ENCODE measurements at places on chromosomes 2 and 18.
A peak's percentile ranks its signal among the peaks of the same experiment; 100 is the strongest.

- no peak for DNase-seq
These were observed 119.1 kb downstream of the LRATD1 start for GRCh38 chr2:14751581-14751980.

DNA sequence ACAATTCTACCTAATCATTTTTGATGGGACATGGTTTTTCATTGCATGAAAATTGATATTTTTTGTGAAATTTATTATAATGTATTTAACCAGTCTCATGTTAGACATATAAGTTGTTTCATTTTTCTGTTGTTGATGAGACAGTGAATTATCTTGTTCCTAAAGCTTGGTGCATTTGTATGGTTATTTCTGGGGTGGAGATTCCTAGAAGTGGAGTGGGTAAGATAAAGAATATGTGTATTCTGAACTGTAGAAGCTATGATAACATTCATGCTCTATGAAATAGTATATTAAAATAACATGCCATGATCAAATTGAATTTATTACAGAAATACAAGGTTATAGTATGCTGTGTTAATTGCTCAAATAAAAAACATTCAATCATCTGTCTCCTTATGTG lies 69.2 kb downstream of the BOLA3 start:
- no peak for DNase-seq

DNA sequence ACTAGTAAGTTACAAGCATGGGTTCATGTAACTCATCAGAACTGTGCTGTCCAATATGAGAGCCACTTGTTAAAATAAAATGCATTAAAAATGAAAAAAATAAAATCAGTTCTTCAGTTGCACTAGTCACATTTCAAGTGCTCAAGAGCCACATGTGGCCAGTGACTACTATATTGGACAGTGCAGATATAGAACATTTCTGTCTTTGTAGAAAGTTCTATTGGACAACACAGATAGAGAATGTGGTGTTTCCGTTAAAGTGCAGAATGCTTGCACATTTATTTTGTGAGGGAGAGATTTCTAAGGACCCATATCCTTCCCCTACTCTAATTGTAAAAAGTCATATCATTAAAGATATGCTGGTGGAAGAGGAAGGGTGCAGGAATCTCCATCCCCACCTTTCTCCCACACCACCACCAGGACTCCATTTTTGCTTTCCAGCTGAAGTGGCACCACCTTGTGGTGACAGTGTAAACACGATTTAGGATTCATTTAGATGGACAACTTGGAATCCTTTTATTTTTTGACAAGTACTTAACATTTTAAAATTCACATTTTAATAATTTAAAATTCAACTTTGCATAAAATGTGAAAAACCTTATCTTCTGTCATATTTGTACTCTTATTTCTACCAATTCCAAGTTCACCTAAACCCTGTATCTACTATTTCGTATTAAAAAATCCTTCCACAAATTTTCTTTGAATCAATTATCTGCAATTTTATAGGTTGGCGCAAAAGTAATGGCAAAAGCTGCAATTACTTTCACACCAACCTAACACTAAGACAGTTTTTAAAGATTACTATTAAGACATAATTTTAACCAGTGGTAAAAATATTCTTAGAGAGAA lies 9.4 kb upstream of the CD302 start:
- DNase-seq = no peak

- no peak for DNase-seq
These were observed 199.3 kb downstream of the ZNF407 start for GRCh38 chr18:74796841-74797576.

DNA sequence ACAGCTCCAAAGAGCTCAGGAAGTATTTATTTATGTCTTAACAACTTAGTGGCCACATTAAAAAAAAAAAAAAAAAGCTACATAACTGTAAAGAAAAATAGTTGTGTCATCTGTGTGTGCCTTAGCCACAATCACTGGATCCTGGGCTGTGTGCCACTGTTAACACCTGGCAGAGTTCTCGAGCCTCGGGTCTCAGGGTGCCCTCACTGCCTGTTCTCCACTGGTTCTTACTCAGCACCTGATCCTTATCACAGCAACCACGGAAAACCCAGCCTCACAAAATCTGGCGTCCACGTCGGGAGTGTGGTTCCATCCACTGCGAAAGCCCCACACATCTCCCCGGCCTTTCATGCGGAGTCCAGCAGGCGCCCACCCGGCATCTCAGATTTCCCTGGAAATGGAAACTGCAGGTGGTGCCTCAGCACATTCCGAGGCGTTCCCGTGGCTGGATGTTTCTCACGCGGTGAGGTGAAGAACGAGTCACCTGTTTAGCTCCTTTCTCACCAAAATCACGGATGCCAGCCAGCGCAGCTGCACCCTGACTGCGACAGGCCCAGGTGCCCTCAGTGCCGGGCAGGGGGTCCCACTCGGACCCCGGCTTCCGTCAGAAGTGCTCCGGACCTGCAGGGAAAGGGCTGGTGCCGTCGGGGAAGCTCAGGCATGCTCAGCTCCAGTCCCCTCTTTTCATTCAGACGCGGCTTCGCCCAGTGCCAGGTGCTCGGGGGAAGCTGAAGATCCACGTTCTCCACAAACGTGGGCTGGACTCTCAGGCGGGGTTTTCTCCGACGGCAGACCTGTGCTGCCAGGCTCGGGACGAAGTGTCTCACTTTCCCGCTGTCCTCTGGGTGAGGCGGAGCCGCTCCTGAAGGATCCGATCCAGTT lies 198.7 kb upstream of the SALL3 start:
- no peak for DNase-seq

DNA sequence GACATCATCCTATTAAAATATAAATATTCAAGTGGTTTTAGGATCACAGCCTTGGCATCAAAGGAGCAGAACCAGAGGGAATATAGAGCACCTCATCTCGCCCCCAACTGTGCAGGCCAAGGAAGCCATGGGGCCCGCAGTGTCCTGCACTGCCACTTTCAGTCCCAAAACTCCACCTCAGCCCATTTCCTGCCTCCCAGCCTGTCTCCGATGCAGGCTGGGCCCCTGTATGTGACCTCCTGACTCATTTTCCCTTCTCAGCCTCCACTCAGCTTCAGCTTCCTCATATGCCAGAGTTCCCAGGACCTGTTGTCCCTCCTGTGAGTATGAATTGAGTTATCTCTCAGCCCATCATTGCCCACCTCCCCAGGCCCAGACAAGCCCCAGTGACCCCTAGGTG lies 72.9 kb upstream of the GLI2 start:
- no peak for DNase-seq

DNA sequence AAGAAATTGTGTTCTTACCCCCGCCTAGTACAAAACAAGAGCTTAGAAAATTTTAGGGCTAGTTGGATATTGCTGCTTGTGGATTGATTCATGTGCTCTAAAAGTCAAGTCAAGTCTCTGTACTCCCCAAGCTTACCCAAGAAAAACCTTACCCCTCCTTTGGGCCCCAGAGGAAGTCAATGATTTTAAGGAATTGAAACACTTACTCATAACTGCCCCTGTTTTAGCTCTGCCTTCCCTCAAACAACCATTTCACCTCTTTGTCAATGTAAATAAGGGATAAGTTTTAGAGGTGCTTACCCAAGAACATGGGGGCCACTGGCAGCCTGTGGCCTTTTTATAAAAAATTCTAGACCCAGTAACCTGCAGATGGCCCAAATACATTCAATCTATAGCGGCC lies 136.6 kb upstream of the RMP24 start:
- no peak for DNase-seq

GRCh38 chr2:85436836-85437487 lies 18.4 kb downstream of the SH2D6 start:
- no peak for DNase-seq

- peak; percentile 33 for DNase-seq
These were observed 61.8 kb upstream of the GPR45 start for GRCh38 chr2:105179469-105180372.

DNA sequence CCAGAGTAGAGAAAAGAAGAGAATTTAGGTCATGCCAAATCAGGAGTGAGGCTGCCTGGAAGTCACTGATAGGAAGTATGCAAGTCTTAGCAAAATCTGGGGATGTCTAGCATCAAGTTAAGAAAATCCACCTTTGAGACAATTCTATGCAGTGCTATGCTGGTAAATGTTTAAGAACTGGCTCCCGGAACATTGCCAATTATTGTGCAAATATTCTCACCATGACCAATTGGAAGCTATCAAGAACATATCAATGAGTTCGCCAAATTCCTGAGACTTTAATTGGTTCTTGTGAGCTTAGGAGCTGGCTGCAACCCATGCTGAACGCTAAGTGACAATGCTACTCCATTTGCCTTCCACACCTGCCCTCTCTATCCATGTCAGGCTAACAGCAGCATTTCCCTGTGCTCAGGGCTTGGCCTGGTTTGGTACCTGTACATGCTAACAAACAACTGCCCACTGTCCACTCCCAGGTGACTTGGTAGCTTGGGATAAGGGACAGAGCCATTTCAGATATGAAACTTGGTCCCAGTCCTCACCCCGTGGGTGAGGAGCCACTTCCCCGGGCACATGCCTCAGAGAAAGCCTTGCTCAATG lies 172.9 kb upstream of the KLHL29 start:
- DNase-seq = no peak

- DNase-seq = no peak
These were observed 32.1 kb downstream of the MRPL44 start for GRCh38 chr2:223989206-223989855.

- no peak for DNase-seq
These were observed 133.5 kb downstream of the SPTBN1 start for GRCh38 chr2:54589340-54590215.

DNA sequence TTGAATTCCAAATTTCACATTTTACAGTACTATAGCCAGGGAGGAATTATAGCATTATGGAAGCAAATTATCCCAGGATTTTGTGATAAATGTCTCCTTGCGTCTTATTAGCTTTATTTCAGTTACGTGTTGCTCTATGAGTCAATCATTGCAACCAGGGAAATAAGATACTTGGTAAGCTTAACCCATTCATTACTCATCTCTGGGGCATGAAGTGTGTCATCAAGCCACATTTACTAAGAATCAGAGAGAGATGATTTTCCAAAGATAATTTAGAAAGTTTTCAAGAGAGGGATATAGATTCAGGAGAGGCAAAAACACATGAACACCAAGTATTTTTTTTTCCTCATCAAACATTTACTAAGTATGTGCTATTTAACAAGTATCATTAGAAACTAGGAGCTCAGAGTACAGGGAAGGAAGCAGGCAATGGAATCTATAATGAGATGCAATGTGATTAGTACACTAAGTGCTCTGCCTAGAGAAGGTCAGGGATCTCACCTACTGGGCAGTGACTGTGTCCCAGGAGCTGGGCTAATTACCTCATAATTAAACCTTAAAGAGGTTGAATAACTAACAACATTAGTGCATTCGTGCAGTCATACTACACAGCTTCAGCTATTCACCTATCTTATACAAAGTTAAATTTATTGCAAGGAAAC lies 217.8 kb upstream of the NXPH2 start:
- no peak for DNase-seq

- DNase-seq = peak; percentile 51
These were observed 183.7 kb downstream of the GFPT1 start for GRCh38 chr2:69203166-69203985.

GRCh38 chr2:170887496-170887895 lies 41.6 kb upstream of the GORASP2 start:
- DNase-seq = no peak

GRCh38 chr2:204114295-204115136 lies 178.0 kb downstream of the ICOS start:
- no peak for DNase-seq

DNA sequence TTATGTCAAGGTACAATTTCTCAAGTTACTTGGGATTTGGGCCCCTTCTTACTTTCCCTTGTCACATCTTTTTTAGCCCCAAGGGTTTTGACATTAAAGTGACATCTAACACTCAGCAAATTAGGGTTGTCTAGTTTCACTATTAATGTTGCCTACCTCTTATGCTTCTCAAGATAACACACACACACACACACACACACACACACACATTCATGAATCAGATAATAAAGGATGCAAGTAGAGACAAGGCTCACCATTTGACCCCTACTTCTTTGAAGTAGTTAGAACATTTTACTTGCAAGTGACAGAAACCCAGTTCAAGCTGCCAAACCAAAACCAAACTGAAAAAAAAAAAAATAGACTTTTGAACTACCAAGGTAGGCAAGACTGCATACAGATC lies 138.8 kb downstream of the TRIB2 start:
- no peak for DNase-seq

- DNase-seq = no peak
These were observed 93.8 kb downstream of the EDAR start for GRCh38 chr2:108895188-108895587.

DNA sequence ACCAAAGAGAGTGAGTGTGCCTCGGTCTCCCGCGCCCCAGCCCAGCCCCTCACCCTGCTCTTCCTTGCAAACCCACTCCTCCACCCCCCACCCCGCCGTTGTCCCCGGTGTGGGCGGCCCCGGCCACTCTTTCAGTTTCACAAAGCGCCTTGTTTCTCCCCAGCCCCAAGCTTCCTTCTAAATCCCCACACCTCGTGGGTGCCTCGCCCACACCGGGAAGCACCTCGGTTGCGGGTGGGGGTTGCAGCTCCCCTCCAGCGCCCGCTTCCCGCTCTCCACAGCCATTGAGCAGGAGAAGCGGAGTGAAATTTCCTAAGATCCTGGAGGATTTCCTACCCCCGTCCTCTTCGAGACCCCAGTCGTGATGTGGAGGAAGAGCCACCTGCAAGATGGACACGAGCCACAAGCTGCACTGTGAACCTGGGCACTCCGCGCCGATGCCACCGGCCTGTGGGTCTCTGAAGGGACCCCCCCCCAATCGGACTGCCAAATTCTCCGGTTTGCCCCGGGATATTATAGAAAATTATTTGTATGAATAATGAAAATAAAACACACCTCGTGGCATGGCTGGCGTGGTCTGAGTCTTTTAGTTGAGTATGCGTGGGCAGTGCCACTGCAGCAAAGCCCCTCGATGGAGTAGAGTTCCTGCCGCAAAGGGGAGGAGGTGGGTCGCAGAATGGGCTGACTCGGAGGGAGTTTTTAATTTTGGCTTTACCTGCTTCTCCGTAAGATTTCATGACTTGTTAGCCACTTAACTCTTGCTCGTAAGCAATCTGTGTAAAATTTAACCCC lies 848 bp downstream of the TMSB10 start:
- peak; percentile 61 for DNase-seq

DNA sequence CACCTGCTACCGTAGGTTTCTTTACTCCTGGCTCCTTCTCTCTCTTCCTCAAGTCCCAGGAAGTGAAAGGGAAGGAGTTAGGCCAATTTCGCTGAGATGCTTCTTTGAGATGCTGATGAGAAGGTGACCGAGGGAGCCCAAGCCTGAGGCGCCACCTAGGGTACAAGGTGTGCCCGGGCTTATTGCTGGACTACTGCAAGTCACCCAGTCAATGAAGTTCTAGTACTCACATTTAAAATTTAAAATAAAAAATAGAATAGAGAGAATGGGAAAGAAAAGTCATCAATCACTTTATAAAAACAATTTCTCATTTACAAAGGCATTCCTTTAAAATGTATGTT lies 45.3 kb downstream of the ACAA2 start:
- DNase-seq = peak; percentile 75

GRCh38 chr2:17594533-17595401 lies 54.3 kb downstream of the VSNL1 start:
- DNase-seq = no peak

GRCh38 chr2:100143286-100143685 lies 896 bp upstream of the AFF3 start:
- DNase-seq = no peak

- no peak for DNase-seq
These were observed 412.5 kb upstream of the SPHKAP start for GRCh38 chr2:228594012-228594411.
